ENCODE measurements at places on chromosomes 6 and 20.
A peak's percentile ranks its signal among the peaks of the same experiment; 100 is the strongest.

DNA sequence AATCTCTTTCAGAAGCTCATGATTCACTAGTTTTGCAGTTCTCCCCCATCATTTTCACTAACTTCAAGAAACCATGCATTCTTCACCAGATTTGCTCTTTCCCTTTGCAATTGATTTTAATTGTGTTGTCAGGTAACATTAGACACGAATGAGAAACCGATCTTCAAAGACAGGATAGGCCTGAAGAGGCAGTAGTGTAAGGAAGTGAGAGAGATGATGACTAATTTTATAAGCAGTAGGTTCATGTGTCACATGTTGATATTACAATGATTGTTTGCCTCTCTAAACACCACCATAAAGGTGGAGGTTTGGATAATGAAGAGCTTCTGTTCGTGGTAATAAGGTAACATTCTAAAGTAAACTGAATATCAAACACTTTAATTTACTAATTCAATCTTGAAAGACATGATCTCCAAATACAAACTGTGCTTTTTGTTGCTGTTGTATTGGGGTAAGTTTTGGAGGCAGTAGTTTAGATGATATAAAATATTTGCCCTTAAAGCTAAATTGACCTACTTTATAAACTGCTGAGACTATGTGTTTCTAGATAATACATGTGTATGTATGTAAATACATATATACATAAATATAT, 207.2 kb downstream of the PHACTR1 start:
- DNase-seq = no peak

GRCh38 chr20:53635221-53635620, 41.6 kb upstream of the ZNF217 start:
- DNase-seq = no peak

DNA sequence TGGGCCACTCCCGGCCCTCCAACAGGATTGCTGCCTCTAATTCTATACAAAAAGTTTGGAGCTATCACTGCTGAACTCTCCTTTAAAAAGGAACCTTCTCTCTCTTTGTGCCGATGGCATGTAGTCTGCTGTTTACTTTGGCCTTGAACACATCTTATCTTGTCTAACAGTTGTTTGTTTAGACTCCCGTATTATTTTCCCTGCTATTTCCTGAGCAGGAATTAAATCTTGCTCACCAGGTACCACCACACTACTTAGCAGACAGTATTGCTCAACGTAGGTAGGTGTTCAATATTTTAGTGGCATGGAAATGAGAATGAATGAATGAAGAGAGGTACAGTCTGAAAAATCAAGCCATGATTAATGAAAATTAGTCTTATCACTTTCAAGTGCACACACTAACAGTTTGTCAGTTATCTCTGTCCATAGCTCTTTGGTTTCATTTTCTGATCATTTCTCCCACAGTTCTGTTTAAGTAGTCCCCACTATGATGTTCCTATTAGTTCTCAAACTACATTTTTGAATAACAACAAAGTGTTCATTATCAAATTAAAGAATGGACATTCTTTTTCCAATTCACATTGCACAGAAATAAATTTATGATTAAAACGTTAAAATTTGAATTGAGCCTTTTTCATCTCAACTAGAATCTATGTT, 6.8 kb upstream of the HEY2 start:
- DNase-seq = no peak

DNA sequence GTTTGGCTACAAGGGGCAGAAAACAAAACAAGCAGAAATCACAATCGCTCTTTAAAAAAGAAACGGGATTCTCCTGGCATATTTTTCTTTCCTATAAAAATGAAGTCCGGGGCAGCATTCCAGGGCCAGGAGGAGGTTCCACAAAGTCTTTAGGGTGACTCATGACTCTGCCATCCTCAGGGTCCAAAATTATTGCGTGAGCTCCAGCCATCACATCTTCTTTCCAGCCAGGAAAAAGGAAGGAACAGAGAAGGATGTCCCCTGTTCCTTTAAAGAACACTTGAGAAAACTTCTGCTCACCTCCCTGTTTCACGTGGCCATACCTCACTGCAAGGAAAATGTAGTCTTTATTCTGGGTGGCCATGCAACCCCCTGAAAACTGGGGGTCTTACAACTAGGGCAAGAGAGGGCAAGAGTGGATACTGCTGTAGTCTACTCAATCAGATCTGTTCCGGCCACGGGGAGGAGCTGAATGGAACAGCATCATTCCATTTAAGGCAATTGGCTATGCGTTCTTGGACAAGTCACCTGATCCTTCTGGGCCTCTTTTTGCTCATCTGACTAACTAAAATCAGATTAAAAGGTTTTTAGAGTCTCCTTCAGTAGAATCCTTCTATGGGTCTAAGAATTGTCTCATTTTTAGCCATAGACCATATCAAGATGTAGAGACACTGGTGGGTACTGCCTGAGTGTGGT, 49.4 kb downstream of the CTCFL start:
- no peak for DNase-seq

DNA sequence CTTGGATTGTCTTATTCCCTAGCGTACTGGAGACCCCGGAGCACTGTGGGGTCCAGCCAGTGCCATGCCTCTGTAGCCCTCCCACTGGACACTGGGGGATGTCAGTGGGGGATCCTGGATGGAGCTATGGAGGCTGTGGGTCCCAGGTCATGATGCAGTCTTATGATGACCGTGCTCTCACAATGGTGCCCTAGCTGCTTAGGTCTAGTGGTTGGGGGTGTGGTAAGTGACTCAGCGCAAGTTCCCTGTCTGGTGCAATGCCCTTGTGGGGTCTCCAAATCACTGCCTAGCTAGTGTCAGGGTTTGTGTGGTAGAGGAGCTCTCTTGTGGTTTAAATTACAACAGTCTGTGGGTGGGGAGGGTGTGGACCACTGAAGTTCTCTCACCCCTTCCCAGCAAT, 135.4 kb downstream of the CDC5L start:
- no peak for DNase-seq

GRCh38 chr6:118509009-118509617, 39.0 kb upstream of the PLN start:
- DNase-seq = peak; percentile 39

GRCh38 chr20:60627751-60628565, 624.1 kb upstream of the CDH4 start:
- peak; percentile 21 for DNase-seq

- no peak for DNase-seq
Observed at GRCh38 chr20:25521382-25521781, 63.9 kb downstream of the NINL start.

GRCh38 chr20:45290677-45291355, 15.8 kb upstream of the RBPJL start:
- peak; percentile 99 for DNase-seq

- DNase-seq = no peak
Observed at GRCh38 chr6:99810942-99811620, 182.9 kb downstream of the MCHR2 start.

- DNase-seq = no peak
Observed at GRCh38 chr6:153702671-153703070, 336.4 kb upstream of the OPRM1 start.

GRCh38 chr20:63309261-63310071, 16.5 kb downstream of the COL20A1 start:
- peak; percentile 64 for DNase-seq

DNA sequence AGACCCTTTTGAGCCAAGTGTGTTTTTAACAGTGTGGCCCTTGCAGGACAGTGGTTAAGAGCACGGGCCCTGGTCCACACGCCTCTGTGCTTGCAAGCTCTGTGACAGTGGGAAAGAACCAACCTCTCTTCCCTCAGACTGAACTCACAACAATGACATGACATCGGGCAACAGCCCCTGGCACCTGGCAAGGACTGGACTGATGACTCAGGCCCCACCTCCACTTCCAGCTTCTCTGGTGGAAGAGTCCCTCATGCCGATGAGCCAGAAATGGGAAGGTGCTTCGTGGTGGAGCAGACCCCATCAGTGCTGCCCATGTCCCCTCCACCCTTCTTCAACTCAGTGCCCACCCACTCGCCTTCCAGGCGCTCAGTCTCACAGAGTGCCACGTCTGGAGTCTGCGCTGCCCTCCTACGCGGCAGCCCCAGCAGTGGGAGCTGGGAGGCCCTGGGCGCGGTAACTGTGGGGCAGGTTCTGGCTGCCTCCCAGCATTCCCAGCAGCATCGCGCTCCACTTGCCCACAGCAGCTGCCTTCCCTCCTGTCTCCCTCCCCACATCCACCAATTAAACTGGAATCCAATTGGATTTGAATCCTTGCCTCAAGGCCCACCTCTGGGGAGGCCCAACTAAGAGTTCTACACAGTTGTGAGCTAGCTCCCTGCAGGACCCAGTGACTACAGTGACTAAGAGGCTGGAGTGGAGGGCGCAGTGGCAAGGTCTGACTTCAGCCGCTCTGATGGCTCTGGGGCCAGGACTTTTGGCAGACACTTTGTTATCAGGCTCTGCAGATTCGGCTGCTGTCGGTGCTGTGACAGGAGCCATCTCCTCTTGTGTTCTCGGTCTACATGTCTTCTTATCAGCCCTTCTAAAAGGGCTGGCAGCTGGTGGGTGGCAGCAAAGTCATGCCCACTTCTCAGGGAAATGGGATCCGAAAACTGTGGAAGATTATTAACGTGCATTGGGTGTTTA, 156.8 kb upstream of the MLN start:
- no peak for DNase-seq

DNA sequence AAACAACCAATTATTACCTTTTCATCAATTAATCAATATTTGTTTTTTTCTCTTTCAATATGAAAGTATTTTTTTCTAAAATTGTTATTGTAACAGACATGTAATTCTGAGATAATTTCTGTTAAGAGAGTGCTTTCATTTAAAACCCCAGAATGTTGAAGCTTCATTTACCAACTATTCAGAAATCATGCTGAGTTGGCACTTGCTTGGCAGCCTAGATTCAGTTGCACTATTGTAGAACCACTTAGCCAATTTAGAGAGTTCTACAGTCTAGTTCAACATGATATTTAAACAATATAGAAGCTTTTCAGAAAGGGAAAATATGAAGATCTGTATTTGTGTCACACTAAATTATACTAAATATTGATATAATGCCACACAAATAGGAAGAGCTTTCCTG, 56.1 kb upstream of the NKAIN2 start:
- no peak for DNase-seq

DNA sequence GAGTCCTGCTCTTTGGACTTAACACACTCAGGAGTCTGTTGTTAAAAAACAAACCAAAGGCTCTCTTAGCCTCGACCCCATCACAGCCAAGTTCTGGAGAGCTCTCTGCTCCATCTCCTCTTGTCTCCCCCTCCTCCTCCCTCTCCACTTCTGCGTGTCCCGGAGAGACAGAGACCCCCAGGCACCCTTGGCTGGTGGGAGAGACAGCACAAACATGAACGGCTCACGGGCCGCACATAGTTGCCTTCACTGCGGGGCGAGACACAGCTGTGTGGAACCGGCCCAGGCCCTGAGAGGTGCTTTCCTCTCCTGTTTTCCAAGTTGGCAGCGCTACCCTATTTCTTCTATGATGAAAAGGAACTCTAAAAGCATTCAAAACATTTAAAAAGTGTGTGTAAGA, 23.3 kb upstream of the MYT1 start:
- no peak for DNase-seq

GRCh38 chr6:41634657-41635056, 3.6 kb upstream of the MDFI start:
- DNase-seq = no peak

DNA sequence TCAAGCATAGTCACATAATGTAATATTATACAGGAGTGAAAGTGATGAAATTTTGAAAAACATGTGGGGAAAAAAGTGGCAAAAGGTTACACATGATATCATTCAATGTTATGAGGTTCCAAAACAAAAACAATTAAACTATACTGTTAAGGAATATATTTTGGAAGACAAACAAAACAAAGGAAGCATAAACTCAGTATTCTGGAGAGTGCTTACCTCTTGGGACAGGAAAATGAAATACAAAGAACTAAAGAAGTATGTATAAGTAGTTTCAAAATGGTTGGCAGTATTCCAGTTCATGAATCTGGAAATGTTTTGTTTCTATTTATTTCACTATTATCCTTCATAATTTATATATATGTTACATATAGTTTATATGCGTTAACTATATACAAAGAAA, 213.5 kb downstream of the MOXD1 start:
- no peak for DNase-seq

- no peak for DNase-seq
Observed at GRCh38 chr6:10690651-10691445, 3.6 kb downstream of the C6orf52 start.

DNA sequence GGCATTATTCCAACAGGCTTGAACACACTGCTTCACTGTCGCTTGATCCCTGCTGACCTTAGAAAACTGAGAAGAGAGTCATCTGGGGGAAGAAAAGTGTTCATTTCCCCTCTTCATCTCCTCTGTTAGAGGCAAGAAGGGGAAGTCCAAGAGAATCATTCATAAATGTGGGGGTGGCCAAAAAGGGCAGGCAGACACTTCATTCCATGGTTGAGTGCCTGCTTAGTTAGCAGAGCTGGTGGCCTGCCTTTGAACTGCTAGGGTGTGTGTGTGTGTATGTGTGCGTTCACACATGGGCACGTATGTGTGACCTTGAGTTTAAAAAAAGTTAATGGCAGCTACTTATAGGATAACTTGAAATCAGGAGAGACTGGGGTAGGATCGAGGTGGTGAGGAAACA, 39.4 kb upstream of the RFPL4B start:
- DNase-seq = no peak

DNA sequence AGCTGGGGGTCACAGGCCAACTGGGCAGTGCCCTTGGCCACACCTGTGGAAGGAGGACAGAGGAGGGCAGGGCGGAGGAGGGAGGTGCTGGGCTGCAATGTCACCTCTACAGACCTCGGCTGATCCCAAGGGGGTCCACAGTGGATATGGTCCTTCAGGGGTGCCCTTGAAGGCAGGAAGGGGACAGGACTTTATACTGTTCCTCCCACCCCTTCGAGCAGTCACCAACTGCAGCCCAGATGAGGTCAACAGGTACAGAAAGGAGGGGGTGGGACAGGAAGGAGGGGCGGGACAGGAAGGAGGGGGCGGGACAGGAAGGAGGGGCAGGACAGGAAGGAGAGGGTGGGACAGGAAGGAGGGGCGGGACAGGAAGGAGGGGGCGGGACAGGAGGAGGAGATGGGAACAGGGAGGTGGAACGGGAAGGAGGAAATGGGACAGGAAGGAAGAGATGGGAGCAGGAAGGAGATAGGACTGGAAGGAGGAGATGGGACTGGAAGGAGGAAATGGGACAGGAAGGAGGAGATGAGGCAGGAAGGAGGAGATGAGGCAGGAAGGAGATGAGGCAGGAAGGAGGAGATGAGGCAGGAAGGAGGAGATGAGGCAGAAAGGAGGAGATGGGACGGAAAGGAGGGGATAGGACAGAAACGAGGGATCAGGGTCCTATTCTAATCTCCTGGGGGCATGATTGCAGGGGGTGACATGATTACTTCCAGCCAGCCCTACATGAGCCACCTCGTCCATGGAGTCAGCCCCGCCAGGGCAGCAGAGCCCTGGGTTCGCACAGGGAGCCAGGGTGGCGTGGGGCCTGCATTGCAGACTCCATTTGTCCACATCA, 19.4 kb upstream of the MRGBP start:
- DNase-seq = peak; percentile 90

DNA sequence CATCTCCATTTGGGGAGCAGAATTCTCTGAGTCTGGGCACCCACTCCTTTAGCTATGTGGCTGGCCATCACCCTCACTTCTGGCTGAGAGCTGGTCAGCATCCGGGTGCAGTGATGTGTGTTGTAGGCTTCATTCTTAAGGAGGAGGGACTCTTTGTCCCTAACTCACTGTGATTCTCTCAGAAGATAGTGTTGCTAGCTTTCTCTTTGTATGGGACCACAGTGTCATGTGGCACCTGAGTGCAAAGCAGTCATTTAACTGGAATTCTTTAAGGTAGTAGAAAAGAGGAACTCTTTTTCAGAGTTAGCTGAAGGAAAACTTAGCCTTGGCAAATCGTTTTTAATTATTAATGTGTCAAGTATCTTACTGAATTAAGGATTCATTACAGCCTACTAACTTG, 165.9 kb downstream of the JARID2 start:
- DNase-seq = no peak

Data from HT-29 (cell line).